MM.1S (cell line): ENCODE measurements at places on chromosomes 13 and 19.

DNA sequence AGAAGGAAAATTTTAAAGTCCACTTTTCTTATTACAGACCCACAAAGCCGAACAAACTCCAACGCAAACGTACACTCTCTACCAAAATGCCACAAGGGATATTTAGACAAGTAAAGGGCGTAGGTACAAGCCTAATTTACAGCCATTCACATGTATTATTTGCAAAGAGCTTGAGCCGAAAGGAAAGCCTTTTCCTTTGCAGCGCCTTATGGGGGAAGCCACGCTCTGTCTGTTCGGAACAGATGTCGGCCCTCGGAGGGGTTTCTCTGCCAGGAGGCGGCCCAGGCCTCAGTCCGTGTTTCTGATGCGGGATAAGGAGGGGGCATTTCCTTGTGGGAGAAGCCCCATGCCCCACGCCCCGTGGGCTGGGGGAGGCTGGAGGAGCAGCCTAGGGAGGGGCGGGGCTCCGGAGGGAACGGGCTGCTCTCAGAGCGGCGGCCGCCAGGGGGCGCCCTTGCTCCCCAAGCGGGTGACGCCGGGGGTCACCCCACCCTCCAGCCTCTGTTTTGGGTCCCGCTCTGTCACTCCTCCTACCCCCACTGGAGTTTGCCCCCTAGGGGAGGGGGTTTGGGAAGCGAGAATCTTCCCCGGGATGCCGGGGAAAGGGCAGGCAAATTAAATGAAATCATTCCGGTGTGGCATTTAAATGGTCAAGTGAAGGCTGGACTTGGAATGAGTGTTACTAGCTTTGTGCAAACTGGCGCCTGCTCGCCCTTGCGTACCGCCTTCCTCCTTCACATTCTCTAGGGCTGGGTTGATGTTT lies 2.9 kb downstream of the HTR2A start:
- peak; percentile 26 for DNase-seq

- peak; percentile 80 for DNase-seq
Observed at GRCh38 chr13:30371649-30372265, 50.5 kb upstream of the UBE2L5 start.

DNA sequence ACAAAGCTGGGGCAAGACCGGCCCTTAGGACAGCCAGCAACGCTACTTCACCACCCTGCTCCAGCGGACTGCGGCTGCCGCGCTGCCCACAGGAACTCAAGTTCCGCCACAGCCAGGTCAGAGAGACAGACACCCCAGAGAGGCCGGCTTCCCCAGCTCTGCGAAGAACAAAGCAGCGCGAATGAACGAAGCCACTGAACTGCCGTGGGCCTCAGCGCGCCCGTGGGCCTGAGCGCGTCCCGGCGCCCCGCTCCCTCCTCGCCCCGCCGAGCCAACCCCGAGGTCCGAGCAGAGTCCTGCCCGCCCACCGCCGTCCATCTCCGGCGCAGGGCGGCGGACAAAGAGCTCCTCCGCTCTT lies 158.4 kb downstream of the RNF17 start:
- DNase-seq = peak; percentile 25

GRCh38 chr13:106603546-106603945 lies 35.6 kb upstream of the ARGLU1 start:
- no peak for DNase-seq

DNA sequence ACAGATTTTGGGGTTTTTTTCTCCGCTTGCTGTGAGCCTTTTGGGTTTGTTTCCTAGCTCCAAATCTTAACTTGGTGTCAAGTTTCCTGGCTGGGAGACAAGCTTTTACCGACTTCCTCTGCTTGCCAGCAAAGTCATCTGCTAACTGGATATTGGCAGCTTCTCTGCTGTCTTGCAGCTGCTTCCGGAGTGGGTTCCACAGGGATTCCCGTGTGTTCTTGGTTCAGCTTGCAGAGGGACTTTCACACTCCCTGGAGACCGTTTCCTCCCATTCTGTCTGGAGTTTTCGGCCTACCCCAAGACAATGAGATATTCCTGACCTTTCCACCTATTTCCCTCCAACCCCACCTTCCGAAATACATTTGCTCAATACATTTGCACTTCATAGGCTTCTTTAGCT lies 2.2 kb upstream of the COLGALT1 start:
- DNase-seq = no peak

DNA sequence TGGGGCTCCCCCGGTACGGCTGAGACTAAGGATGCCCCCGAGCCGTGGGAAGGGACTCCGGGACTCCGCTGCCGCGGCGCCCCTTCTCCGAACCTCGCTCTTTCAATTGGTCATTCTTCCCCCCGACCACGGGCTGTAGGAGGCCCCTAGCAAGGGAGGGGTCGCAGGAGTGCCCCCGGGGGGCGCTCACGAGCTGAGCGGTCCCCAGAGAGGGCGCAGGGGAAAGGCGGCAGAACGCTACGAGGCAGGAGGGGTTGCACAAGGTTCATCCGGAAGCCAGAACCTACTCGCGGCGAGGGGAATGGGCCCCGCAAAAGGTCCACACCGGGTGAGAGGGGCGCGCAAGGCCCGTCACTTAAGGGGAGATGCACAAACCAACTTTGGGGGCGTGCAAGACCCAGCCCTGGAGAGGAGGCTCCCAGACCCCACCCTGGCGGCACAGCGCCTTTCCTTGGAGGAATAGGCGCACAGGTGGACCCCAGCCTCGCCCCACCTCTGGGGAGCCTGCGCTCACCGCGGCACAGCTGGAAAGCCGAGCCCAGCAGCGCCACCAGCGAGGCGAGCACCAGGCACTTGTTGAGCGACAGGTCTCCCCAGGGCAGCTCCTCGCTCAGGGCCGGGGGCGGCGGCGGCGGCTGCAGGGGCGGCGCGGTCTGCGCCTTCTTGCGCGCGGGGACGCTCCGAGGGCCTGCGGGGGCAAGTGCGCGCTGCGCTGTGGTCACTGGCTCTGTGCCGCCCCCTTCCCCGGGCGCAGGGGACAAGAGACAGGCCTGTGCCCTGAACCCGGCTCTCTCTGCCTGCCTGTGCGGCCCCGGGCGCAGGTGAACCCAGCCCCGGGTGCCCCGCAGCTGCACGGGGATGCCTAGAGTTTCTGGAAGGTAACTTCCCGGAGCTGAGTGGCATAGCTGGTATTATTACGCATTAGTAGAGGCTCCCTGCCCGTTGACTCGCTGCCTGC lies 2.8 kb downstream of the JSRP1 start:
- DNase-seq = no peak

DNA sequence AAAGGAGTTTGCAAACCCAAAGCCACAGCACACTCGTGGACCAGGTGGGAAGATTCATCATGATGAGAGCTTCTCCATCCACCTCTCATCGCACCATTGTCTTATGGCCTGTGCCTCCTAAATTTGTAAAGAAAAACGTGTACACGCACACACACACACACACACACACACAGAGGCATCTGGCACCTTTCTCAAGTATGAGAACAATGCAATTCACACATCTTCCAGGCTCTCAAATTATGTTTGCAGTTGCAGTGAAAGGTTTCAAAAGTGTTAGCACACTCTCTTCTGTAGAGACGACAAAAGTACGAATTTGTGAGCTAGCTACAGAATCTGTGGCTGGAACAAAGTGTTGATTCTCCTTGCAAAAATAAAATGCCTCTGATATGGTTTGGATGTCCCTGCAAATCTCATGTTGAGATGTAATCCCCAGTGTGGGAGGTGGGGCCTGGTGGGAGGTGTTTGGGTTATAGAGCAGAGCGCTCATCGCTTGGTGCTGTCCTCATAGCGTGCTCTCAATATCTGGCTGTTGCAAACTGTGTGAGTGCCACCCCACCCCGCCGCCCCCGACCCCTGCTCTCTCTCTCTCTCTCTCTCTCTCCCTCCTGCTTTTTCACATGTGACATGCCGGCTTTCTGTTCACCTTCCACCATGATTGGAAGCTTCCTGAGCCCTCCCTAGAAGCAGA lies 21.8 kb upstream of the RAB20 start:
- no peak for DNase-seq

- no peak for DNase-seq
Observed at GRCh38 chr13:106090001-106090400, 445.5 kb downstream of the EFNB2 start.
